ENCODE measurements at places on chromosomes 5 and 9. TPM values are rescaled to one million over a fixed set of nuclear protein-coding genes. Genes with fewer than 3 reads are reported as not detected.

DNA sequence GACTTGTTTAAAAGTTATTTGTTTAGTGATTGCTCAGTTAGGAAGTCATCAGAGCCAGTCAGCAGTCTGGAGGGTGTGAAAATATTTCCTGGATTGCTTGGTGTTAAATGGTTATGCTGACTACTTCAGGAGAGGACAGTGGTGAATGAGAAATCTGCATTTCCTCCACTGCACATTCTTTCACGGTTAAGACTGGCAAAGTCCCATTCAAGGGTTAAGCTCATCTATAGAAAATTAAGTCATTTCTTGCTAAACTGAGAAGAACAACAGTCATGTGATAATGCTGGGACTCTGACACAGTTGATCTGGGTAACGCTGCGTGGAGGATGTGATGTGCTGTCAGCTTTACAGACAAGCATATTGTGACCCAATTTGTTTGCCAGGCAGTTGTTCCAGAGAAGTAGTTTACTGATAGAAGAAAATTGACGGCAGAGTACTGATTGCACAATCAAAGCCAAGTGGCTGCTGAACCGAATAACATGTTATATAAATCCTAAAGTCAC is 80.4 kb downstream of the GRAMD2B start:
- no peaks in the 10 kb centered on the region for H3K4me1 ChIP-seq
- DNase-seq, result no peak
- H3K36me3 ChIP-seq, result no peaks in the 10 kb centered on the region
- H3K4me3 ChIP-seq, result no peak overlapping the region

- H3K4me1 ChIP-seq, result no peaks in the 10 kb centered on the region
- no peak for DNase-seq
- H3K36me3 ChIP-seq, result no peaks in the 10 kb centered on the region
- no peaks in the 10 kb centered on the region for H3K27me3 ChIP-seq
- no peak overlapping the region for H3K4me3 ChIP-seq
- no peak overlapping the region for H3K27ac ChIP-seq
These were observed 15.8 kb upstream of the CAPSL start for GRCh38 chr5:35954175-35954574.

- H3K36me3 ChIP-seq, result peaks cover 8% of the 10 kb centered on the region
- peak overlapping the region; percentile 99 for H3K27ac ChIP-seq
- DNase-seq, result peak; percentile 90
These were observed 22.1 kb upstream of the NDST1 start for GRCh38 chr5:150485693-150486401.

C5orf58 gene
- total RNA-seq, result not detected

MARCOL gene
- not detected for total RNA-seq

PTGR1 gene
- total RNA-seq, result 979 TPM
